Activated CD8-positive, alpha-beta memory T cell treated with anti-CD3 and anti-CD28 coated beads for 48 hours (primary cell): ENCODE measurements at places on chromosomes 7 and 10.

- DNase-seq = no peak
These were observed 175.9 kb downstream of the BAMBI start for GRCh38 chr10:28853195-28853594.

DNA sequence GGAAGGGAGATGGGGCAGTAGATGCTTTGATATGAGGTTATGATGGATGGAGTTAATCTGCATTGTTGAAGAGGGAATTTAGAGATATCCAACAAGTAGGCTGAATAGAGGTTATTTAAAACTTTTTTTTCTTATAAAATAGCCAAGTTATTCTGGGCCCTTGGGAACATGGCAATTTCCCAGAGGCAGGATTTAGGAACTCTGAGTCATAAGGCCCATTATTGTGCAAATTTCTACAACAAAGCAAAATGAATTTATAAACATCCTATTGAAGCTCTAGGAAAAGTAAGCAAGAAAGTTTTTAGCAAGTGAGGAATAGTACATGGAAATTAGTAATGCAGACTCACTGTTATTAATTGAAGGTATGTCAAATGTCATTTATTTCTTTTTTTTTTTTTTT is 160.9 kb upstream of the NPY start:
- DNase-seq = no peak

DNA sequence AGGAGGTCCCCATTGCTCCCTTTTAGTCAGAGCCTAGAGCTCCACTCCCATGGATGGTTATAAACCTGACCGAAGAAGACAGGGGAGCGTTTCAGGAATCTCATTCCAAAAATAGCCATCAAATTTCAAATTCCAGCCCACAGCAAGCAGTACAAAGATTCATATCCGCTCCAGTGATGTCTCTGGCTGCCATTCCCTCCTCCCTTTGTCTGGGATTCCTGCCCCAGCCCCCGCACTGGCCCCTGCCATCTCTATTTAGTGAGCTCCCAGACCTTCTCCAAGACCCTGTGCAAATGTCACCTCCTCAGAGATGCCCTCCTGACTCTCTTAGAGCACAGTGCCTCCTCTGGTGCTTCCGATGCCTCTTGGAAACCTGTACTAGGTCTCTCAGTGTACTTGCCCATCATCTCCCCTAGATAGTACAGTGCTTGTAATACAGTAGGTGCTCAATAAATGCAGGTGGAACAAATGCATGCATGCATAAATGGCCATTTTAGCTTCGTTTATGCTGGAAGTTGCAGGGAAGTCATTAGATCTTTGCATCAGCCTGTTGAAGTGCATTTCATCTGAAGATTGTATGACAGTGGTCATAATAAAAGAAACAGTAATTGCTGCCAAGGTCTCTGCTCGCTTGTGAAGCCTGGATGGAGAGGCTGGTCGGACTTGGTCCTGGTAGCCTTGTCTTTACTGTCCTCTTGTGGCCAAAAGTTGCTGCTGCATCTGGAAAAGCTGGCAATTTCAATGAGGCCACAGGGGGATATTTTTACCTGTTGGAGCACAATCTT is 32.0 kb upstream of the HABP2 start:
- DNase-seq = peak; percentile 6

- no peak for DNase-seq
These were observed 62.5 kb upstream of the KMT2E start for GRCh38 chr7:104951546-104951945.

DNA sequence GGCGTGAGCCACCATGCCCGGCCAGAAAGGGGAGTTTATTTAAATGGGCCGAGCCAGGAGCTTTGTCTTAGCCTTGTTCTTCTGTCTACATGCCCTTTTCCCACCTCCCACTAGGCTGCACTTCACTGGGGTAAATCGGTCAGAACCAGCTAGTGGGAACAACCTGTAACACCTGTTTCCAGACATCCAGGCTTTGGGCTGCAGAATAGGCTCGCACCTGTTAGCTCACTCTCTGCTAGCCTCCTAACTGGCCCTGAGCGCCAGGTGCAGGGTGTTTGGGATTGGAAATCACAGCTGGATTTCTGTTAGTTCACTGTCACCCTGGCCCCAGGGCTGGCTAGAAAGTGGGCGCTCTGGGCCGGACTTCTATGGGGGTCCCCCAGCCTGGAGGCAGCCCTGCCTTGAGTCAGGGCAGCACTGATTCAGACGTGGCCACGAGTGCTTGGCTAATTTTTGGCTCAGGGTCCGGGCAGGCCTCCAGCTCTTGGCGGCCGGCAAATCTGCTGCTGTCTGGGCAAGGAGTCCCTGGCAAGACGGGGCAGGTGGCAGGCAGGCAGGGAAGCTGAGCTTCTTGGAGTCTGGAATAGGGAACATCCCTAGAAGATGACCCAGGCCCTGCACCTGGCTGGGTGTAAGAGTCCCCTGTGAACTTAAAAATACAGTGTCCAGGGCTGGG is 48.6 kb downstream of the GTF2IRD1 start:
- no peak for DNase-seq

DNA sequence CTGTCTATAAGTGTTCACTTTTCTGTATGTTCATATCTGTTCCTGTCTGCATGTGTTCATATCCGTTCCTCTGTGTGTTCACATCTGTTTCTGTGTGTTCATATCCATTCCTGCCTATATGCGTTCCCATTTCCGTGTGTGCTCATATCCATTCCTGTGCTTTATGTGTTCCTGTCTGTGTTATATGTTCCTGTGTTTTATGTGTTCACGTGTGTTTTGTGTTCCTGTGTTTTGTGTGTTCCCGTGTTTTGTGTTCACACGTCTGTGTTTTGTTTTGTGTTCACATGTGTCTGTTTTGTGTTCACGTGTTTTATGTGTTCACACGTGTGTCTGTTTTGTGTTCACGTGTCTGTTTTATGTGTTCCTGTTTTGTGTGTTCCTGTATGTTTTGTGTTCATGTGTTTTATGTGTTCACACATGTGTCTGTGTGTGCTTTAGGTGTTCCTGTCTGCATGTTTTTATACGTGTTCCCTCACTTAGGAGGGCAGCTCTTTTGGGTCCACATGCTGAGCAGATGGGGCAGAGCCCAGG is 42.2 kb upstream of the CNPY1 start:
- DNase-seq = no peak

DNA sequence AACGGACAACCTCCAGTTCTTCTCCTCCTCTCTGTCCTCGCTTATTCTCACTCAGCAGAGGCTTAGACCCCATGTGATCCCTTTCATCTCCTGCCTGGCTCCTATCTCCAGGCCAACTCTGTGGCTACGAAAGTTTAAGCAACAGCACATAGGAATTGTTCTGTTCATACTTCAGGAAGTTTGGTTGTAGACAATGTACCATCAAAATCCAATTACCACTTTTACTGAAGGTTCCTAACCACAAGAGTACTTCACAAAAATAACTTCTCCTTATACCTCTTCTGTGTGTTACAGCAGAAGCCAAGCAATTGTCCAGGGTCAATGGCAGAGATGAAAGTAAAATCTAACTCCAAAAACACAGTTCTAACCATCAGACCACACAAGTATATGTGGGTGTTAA is 80.0 kb downstream of the SLC25A13 start:
- DNase-seq = no peak

DNA sequence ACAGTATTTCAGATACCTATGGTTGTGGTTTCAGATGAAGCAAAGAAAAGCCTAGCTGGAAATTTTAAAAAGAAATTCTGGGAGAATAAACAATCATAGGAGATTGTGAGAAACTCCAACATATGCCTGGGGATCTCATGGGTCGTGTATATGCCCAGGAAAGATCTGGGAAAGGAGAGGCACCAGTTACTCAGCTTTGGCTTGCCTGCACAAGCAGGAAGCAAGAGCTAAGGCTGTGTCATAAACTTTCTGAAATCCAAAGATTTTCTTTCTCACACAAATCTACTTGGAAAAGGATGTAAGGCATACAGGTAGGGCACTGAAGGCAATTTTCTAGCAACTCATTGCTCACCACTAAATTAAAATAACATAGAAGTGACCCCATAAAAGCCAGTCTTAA is 373.6 kb downstream of the CDC14C start:
- no peak for DNase-seq

DNA sequence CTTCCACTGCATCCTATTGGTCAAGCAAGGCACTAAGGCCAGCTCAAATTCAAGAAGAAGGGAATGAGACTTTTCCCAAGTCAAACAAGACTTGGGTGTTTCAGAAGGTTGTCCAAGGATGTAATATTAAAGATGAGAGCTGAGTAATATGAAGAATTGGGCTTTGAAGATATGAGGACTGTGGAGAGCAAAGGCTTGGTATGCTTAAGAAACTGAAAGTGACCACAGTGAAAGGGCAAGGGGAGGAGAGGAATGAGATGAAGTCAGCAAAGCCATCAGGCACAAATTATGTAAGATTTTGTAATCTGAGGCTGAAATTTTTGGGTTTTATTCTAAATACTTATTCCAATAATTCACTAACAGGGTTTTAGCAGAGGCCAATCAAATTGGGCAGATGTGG is 38.6 kb upstream of the NPY start:
- DNase-seq = no peak

- no peak for DNase-seq
These were observed 20.4 kb downstream of the RFC2 start for GRCh38 chr7:74233655-74234285.

GRCh38 chr10:111392910-111393309 is 316.1 kb downstream of the ADRA2A start:
- DNase-seq = no peak

DNA sequence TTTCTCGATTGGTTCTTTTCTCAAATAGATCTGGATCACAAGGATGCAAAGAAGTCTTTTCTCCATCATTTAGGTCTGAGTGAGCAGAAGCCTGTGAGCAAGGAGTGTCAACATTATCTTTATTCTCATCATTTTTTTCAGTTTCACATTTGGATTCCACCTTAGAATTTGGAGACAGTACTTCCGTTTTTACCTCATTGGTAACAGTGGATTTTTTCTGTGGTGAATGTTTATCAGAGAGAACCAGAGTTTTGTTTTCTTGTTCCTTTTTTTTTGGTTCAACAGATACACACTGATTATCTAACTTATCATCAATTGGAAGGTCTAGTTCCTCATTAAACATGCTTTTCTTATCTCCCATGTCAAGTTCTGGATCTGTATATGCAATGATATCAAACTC is 151.3 kb downstream of the GALNT11 start:
- DNase-seq = no peak

DNA sequence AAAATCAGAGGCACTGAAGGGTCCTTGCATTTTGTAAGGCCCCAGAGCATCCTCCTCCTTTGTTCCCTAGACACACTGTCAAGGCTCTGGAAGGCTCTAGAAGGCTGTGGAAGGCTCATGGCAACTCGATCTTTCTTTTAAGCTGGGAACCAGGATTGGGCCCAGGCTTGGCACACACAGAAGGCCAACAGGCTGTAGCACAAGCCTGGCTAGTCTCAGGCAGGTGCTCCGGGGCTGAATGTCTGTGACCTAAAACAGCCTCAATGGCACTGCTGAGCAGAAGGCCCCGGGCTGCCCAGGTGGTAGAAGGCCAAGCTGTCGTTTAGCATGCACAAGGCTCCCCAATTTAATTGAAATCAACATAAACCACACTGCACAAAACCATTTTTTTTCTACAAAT is 55.7 kb downstream of the PRKAG2 start:
- DNase-seq = no peak

- no peak for DNase-seq
These were observed 23.0 kb upstream of the C7orf33 start for GRCh38 chr7:148567524-148567923.

GRCh38 chr7:155885167-155886155 is 73.2 kb upstream of the SHH start:
- no peak for DNase-seq

DNA sequence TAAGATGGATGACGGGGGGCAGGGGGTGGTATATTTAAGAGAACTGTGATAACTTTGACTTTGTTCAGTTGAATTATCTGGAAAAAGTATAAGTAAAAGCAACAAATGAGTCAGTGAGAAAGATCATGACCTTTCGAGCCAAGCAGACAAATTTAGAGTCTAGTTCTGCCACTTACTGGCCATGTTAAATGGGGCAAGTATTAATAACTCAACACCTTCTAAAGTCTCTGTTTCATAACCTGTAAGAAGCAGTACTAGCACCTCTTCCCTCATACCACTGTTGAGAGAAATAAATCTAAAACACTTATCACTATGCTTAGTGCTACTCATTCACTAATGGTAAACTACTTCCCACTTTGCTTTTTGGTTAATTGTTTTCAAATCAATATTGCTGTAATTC is 604.4 kb upstream of the LRRN3 start:
- no peak for DNase-seq

- DNase-seq = no peak
These were observed 6.9 kb downstream of the COMTD1 start for GRCh38 chr10:75228834-75229233.

DNA sequence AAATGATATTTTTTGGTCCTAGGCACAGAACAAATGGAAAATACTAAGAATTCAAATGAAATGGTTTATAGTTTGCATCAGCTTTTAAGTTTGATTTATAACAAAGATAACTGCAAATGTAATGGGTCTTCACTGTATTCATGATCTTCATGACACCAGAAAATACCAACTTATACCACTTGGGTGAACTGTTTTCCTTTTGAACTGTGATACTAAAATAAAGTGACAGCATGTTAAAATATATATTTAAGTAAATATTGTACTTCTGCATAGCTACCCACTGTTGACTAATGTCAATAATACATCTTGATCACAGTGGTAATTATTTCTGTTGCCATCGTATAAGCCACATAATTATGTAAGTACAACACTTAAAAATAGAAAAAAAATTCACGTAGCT is 442.0 kb upstream of the ANKRD30A start:
- DNase-seq = no peak

DNA sequence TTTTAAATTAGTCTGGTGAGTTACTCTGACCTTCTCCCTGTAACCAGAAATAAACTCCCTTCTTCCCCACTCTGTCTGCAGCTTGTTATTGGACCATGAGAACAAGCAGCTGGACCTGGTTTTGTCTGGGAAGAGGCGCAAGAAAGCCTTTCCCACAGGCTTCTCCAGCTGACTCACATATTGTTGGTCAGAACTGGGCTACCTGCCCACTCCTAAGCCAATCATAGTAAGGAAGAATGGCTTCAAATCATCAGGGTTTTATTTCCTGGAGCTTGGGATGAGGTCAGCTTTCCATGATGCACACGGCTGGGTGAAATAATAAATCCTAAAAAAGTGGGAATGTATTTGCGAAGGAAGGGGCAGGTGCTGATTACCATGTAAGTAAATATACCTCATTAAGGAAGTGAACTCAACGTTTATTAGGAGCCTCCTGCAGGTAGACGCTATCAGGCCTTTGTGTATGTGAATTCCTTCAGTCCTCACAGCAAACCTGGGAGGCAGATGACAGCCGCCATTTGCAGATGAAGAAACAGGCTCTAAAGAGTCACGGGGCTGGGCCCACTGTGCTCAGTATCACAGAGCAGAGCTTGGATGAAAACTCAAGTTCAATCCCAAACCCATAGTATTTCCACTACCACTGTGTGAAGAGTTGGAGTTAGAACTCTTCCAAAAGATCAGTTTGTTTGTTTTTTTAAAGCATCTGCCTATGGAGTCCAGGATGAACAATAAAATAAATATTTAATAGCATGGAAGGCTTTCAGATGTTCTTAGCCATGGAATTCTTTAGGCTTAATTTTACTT is 32.8 kb downstream of the IL15RA start:
- DNase-seq = no peak
